Left ventricle myocardium superior (tissue), 1 donor: ENCODE measurements at places on chromosomes 1 and 21.

GRCh38 chr1:234938135-234938534, 190.5 kb downstream of the TOMM20 start:
- DNase-seq: no peak

GRCh38 chr1:36157115-36157903, 1.3 kb downstream of the MAP7D1 start:
- no peak for DNase-seq

- no peak for DNase-seq
Observed at GRCh38 chr21:18602711-18603110, 199.1 kb upstream of the TMPRSS15 start.

DNA sequence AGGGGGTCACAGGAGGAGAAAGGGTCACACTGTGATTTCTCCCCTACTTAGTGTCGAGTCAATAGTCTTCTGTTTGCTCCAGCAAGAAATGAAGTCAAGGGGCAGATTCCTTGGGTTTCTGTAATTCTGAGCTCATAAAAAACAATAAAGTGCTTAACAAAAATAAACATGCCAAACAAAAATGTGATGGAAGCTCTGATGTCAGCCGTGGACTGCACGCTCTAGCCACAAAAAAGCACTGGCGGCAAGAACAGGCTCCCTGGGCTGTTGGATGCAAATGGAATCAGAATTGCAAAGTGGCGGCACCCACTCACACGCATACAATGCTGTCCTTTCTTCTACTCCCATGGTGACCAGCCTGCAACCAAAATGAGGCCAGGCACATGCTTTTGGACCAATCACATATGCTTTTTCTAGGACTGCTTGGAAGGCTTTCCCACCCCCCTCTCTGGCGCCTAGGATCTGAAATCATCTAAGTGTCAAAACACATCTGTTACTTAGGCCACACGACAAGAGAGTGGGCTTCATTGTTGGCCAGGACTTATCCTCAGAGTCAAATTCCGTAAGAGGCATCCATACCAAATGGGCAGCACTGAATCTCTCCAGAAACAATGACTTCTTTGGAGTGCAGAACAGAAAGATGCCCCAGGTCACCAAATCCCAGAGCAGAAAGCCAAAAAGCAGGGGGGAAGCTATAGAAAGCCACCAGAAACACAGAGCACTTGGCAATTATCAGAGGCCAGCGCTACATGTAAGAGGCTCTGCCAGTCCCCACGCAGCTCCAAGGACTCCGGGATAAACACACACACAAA, 9.2 kb downstream of the C1orf198 start:
- no peak for DNase-seq

GRCh38 chr1:29202053-29202452, 20.4 kb upstream of the SRSF4 start:
- DNase-seq: no peak

DNA sequence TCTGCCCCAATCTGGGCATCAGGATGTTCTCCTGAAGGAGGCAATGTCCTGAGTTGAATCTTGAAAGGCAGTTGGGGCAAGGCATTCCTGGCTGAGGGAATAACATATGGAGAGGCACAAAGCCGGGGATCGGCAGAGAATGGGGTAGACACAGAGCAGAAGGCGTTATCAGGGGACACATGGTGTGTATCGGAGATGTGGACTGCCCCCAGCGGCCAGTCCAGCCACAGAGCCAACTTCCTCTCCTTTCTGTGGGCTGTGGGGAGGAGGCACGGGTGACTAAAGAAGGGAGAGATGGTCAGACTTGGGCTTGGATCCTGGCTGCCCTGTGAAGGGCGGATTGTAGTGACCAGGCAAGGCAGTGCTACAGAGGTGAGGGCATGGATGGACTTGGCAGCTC, 32.1 kb downstream of the FOXD2 start:
- no peak for DNase-seq

DNA sequence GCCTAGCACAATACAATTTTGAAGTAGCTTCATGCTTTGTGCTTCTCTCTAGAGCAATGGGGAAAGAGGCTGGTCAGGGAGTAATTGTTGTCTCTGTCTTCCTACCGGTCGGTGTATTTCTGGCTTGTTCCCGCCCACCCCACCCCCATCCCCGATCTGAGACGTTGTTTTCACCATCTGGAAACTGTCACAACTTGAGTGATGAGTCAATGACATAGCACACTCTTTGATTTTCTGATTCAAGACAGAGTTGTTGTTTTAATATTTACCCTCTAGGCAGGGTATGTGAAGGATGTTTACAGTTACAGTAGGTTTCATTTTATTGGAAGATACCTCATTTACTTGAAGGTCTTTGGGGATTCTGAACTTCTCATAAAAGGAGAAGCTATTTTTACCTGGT, 7.0 kb downstream of the IL12RB2 start:
- DNase-seq: no peak

DNA sequence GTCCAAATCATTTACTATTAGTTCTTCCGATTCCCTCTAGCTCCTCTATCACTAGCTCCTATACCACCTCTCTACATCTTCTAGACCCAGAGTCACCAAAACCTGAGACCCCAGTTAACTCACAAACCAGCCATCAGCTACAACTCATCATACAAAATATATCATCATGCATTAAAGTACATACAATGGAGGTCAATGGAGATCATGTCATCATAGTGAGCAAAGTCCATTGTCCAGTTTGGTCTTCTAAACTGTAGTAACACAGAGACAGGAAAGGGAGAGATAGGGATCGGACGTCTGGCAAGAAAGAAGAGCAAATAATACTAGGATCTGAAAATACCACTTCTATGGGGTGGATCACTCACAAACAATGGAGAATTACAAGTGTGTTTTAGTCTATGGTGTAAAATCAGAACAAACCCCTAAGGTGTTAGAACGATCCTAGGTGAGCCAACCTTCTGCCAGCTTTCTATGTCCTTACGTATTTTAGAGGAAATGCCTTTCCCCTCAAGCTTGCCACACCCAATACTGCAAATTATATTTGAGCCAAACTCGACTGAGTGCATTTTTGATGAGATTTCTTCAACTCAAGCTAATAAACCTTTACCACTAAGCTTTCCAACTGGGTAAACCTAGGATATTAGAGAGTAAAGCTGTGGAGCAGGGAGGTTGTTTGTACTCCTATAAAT, 3.9 kb downstream of the ADIPOR1 start:
- DNase-seq: no peak

GRCh38 chr1:187168297-187168696, 339.5 kb downstream of the PLA2G4A start:
- DNase-seq: no peak

- DNase-seq: no peak
Observed at GRCh38 chr1:116172666-116173065, 61.5 kb downstream of the MAB21L3 start.

GRCh38 chr1:91556556-91556955, 55.9 kb downstream of the CDC7 start:
- DNase-seq: no peak

GRCh38 chr21:42463861-42464515, 32.0 kb downstream of the RSPH1 start:
- no peak for DNase-seq

DNA sequence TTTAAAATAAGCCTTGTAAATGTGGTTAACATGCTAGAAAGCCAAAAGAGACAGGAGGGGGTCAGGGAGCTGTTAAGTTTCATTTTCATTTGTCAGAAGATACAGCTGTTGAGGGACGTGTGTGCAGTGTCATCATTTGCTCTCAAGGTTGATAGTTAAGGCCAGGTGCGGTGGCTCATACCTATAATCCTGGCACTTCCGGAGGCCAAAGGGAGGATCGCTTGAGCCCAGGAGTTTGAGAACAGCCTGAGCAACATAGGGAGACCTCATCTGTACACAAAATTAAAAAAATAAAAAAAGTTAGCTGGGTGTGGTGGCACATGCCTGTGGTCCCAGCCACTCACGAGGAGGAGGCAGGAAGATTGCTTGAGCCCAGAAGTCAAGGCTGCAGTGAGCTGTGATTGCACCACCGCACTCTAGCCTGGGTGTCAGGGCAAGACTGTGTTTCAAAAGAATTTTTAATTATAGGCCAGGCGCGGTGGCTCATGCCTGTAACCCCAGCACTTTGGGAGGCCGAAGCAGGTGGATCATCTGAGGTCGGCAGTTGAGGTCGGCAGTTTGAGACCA, 22.7 kb downstream of the ZBTB8OS start:
- DNase-seq: no peak

DNA sequence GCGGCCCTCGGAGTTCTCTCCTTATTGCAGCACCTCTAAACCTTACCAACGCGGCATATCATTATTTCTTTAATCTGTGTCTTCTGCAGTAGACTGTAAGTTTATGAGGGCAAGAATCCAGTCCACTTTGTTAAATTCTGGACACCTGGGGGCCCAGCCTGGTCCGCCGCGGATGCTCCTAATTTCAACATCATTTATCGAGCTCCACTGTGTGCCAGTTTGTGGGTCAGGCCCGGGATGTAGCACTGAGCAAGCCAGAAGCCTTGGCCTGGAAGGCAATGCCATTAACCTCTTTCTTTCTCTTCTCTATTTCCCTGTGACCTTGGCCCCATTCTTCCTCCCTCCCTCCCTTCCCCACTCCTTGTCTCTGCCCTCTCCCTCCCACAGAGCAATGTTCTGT, 70.6 kb upstream of the CACNA1E start:
- DNase-seq: no peak

DNA sequence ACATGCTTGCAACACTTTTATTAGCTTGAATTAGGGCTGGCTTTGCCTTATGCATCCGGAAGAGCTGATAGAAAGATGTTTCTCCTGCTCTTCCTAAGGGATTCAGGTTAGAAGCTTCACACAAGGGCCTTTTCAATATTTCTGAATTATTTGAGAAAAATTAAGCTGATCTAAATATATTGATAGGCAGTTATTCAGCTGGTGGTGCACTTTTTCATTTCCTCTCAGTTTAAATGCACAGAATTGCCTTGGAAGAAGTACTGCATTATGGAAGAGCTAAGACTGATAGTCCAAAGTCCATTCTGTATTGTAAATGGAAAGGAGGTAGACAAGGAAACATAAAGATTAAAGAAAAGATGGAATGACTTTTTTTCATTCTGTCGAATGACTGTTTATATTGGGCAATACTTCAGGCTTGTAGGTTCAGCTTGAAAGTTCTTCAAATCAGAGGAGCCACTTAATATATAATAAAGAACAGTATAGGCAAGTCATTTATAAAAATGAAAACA, 398.4 kb upstream of the B3GALT2 start:
- no peak for DNase-seq

GRCh38 chr1:11559591-11559970, 80.6 kb downstream of the DISP3 start:
- no peak for DNase-seq

DNA sequence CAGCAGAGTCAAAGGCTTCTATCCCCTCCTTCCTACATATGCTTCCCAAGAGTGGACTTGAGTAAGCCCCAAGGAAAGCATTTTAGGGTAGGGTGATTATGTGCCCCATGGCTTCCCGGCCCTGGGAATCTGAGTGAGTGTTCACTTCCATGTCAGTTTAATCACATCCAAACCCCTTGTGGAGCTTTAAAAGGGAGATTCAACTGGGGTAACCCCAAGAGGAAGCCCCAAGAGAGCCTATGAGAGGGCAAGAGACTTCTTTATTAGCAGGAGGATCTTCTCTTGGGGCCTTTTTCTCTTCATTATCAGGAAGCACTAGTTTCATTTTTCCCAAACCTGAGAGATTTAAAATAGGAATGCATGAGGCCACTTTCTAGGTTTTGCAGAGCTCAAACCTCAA, 97.0 kb upstream of the IRF2BP2 start:
- DNase-seq: no peak

DNA sequence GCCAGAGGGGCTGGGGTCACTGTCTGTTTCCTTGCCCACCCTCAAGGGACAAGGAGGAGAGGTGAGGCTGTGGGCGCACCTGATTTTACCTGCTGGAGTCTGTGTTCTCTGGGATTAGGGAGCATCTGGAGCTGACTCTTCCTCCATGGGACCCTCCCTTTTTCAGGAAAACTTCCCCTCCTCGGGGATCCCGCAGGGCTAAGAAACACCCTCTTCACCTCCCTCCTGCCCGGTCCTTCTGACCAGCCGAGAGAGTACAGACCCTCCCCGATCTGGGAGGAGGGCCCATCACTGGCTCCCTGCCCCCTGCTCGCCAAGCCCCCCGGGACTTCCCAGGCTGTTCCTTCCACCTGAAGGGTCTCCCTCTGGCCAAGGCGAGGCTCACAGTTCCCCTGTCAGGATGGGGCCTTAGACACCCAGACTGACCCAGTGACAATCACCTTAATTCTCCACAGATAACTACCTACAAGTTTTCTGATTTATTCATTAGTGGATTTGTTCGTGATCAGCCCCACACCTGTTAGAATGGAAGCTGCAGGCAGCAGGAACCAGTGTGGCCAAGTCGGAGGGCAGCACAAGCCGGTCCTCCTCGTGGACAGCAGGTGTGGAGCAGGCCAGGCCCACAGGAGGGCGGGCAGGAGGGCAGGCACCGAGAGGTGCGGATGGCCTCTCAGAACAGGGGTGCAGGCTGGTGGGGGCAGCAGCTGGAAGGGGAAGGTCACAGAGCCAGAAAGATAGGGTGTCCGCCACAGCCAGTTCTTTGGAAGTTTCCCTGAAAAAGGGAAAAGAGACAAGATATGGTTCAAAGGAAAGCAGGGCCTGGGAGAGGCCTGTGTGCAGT, 15.9 kb upstream of the SAMD11 start:
- peak; percentile 19 for DNase-seq

GRCh38 chr1:30785181-30785580, 27.6 kb upstream of the LAPTM5 start:
- peak; percentile 18 for DNase-seq

GRCh38 chr1:209232759-209233158, 350.8 kb upstream of the CAMK1G start:
- no peak for DNase-seq

DNA sequence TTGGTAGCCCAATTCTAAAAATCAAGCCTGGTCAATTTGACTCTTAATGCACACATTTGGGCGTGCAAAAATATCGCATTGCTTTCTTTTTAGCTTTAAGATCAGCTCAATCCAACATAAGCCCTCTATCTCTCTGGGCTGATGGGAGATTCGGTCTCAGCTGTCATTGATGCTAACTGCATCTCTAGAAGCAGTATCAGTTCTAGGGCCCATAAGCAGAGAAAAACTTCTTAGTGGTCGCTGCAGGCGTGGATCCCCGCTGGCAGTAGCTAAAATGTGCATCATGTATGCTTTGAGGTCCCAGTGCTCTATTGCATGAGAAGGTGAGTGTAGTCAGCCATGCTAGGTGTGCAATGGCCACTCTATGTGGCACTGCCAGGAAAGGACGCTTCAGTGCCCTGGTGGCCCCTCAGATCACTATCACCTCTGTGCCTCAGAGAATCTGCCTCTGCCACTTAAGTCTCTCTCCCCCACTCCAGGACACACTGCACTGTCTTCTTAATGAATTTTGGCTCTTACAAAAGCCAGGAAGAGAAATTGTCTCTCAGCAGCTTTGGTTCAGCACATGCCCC, 79.7 kb upstream of the GADD45A start:
- DNase-seq: no peak

DNA sequence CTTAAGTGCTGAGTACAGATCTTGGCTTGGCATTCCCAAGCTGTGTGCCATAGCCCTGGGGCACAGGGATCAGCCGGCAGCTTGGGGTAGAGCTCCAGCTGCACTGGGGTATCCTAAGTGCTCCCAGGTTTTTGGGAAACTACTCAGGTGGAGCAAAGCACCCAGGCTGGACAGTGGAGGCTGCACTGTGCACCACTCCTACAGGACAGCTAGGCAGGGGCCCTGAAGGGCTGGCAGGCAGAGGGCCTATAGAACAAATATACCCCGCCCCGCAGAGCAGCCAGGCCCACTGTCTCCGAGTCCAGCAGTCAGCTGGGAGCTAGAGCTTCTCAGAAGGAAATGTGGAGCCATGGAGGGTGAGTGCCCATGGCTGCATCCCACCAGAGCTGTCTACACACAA, 691.7 kb upstream of the ADGRL2 start:
- DNase-seq: no peak
